Foreskin fibroblast (primary cell): ENCODE measurements at places on chromosomes 16 and 17.

DNA sequence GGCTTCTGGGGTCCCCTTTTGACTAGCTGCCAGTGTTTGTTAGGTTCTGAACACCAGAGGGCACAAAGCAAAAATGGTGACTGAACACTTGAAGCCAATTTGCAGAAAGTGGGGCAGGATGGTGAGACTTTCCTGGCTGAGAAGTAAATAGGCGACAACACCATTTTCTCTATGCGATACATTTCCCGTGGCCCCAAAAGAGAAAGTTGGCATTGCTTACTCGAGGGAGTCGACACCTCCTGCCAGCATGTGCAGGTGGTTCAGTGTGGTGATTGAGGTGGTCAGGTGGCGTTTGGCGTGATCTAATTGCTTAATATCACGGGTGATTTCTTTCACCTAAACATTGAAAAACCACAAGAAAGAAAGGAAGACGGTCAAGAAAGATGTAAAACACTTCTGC, 59.0 kb downstream of the VPS53 start:
- no peak for DNase-seq

DNA sequence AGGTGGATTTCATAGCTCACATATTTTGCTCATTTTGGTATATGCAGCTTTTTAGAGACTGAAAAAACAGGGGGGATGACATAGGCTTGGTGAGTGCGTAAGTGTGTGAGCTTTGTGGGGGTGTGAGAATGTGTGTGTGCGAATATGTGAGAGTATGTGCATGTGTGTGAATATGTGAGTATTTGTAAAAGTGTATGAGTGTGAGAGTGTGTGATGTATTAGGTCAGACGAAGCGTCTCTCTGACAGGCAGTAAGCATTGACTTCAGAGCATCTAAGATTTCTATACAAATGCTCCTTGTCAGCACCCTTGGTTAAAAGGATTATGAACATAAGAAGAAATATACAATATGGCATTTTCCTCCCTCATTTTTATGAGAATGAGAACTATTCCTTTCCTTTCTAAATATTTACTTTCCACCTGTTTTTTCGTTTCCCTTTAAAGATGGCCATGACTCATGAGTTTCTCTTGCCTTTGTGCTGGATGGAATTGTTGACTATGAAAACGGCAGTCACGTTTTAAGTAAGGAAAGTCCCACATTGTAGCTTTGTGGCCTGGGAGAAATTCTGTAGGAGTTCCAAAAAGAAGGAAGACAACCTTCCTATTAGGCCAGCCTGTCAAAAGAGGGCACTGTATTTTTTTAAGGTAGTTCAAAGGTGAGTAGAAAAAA, 276.4 kb downstream of the FOXL1 start:
- peak; percentile 63 for DNase-seq

- DNase-seq, result no peak
These were observed 3.5 kb downstream of the SEC14L1 start for GRCh38 chr17:77144227-77144626.

GRCh38 chr16:11806721-11807120, 9.7 kb upstream of the ZC3H7A start:
- DNase-seq, result peak; percentile 68

DNA sequence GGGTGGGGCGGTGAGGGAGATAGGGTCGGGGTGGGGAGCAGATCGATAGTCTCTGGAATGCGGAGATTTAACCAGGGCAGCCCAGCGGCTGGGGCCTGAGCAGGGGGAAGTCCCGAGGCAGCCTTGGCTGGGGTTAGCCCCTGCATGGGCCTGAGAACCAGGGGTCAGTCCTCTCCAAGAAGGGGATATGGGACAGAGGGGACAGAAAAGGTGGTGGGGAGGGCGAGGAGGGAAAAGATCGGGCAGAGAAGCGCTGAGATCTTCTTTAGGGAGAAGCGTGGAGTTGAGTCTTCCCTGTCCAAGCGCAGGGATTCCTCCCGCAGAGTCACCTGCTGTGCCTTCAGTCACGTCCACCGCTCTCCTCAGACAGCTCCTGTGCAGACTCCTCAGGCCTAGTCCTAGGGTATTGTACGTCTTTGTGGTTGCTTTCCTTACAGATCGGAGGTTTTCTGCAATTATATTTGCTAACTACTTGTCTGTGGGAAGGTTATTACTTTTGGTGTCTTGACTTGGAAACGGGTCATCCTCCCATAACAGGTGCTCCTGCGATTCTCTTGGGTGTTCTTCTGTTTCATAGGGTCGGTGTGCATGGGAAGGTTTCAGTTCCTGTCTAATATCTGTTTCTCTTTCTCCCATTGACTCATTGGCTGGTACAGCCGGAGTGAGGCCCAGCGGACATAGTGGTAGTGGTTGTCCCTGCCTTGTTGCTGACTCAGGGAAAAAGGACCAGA, 952 bp downstream of the CD300A start:
- DNase-seq, result no peak

DNA sequence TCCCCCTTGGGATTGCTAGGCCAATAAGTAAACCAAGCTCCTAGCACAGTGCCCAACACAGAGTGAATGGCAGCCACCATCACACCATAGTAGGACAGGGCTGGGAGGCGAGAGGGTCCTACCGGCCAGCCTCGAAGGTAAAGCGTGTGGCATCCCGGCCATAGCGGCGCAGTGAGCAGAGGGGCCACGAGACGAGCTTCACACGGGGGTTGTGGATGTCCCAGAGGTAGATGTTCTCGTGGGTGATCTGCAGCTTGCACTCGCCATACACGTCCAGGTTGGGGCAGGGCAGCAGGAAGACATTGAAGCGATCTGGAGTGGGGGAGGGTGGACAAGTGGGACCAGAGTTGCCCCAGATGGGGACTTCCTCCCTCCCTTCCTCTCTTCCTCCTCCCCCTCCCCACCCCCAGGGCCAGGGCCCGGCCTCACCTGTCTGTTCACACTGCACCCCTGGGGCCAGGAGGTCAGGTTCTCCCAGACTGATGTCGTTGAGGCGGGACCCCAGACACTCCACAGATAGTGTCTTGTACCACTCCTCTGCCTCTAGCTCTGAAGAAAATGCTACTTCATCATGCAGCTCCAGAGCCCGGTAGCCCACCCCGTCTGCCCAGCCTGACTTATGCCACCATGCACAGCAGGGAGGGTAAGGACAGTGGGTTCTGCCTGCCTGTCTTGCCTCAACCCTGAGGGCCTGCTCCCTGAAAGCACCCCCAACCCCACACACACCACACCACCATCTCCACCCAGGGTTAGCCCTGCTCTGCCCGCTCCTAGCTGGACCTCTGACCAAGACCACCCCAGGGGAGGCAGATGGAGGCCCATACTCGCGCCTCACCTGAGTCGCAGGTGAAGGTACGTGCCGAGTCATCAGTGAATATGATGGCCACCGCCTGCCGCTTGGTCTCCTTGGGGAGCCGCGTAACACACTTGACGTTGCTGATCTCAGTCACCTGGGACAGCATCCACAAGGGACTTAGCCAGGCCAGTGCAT, 11.3 kb downstream of the DOK4 start:
- no peak for DNase-seq

DNA sequence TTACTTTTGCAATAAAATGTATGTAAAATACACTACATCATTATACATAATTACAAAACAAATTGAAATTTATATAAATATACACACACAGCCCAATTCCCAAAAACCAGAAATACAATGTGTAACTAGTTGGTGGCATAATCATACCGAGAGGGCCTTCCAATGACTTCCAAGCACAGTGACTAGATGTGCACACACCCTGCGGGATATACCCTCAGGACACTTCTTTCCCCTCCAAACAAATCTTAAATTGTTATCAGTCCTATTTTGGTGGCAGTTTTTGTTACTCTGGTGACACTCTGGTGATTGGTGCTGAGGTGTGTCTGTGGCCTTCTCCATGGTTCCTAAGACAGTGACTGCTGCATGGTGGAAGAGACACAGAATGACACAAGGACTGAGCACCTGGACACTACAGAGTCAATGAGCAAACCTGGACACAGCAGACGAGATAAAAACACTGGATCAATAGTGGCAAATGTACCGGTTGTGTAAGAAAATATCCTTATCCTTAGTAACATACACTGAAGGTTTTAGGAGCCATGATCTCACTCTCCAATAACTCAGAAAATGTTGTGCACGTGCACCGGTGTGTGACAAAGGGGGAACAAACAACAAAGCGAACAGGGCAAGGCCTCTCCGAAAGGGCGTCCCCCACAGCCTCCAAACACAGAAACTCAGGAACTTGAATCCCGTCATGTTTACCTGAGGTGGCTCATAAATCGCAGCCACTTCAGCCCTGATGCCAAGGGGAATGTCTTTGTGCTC, 32.9 kb downstream of the NPLOC4 start:
- DNase-seq, result no peak

DNA sequence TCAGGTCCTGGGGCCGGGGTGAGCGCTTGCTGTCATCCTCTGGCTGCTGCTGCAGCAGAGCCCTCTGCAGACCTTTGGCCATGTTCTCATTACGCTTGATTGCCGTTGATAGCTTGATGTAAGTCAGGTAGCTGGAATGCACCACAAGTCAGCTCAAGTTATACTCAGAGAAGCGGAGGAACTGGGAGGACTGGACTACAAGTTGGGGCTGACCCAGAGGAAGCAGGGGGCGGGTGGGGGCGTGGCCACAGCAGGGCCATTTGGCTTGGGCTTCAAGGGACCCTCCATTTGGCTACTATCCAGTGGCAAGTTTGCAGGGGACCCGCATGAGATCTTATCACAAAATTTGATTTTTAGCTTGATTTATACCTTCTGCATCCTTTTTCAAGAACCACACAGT, 19.0 kb upstream of the EVPL start:
- DNase-seq, result no peak

DNA sequence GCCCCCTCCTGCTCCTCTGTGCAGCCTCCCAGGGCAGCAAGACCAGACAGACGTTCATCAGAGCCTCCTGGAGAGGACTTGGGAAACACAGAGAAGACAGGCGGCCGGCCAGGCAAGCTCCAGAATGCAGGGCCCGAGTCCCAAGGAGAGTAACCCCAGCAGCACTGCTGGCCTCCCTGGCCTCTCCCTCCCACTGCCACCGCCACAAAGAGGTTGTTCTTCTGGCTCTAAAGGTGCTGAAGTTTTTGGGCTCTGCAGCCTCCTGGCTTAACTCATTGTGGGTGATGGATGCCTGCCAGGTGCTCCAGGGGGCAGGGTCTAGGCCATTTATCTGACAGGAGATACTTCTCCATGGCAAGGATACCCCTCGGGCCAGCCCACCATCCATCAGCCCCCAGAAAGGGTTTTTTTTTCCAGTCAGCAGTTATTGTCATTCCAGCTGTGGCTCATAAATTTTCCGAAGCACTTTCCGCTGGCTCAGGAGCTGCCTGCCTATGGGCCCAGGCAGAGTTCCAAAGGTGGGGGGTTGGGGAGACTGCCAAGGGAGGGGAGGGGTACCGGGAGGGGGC, 32.0 kb upstream of the MRPS23 start:
- DNase-seq, result no peak

DNA sequence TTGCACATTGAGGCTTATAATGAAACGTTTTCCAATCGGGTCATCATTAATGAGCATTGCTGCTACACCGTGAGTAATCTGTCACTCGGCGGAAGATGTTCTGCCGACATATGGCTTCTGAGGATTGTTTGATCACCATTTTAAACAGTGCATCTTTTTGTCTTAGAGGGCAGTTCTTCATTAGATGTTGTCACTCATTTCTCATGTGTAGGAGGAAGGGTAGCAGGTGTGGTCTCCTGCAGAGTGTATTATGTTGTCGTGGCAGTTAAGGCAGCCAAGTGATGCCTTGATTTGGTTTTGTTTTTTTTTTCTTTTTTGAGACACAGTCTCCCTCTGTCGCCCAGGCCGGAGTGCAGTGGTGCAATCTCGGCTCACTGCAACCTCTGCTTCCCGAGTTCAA, 50.5 kb downstream of the SEC14L1 start:
- DNase-seq, result no peak

DNA sequence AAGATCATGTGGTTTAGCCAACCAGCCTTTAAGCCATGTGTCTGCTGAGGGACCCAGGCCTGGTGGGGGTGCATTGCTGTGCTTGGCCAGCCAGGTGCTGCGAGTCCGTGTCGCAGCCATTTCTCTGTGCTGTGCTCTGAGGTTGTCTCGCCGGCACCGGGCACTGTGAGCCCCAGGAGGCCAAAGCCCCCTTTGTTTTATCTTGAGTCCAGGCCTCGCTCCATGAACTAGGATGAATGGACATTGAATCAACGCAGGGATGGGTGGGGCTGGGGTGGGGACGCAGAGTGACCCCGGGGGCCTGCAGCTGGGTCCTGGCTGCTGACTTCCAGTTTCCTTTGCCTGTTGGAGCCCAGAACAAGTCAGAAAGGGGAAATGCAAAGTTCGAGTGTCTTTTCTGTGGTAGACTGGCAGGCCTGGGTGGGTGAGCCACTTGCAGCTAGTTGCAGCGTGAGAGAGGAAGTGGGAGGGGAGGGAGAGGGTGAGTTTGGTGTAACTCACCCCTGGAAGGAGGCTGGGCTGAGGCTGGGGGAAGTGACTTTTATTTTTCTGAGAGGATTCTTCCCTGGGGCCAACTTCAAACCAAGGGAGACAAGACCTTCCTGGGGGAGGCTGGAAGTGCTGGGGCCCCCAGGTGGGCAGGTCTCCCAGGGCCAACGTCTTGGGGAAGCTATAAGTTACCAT, 324.7 kb downstream of the SEC14L1 start:
- DNase-seq, result peak; percentile 69

DNA sequence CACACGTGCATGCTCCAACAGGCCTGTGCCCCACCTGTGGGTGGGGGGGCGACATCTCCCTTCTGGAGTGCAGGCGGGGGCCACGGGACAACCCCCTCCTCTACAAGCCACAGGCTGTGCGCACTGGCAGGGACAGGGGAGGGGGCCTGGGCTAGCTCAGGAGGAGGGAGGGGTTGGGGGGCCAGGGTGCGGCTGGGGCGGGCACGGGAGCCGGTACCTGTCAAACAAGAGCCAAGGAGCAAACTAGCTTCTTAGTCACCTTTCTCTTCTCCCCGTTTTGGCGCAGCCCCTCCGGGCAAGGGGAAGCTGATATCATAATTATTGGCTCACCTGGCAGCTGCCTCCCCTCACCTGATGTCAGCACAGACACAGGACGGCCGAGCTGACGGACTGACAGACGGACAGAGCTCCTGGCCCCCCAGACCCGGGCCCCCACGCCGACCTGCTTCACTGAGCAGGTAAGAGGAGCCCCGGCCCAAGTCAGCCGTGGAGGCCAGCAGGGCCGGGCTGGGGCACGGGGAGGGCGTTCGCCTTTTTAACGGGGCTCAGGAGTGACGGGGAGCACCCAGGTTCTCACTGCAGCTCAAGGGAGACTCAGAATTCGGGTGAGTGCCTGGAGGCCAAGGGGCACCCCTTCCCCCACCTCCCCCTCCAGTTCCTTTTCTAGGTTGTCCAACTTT, at the start of gene FOXN1:
Gene FOXN1 (plus strand): TSS at position 363 of the 680 bp plus-strand sequence. CDS start 17,622 bp downstream, outside the sequence.
- no peak for DNase-seq
